ENCODE measurements at places on chromosomes 7 and 10.
A peak's percentile ranks its signal among the peaks of the same experiment; 100 is the strongest.

DNA sequence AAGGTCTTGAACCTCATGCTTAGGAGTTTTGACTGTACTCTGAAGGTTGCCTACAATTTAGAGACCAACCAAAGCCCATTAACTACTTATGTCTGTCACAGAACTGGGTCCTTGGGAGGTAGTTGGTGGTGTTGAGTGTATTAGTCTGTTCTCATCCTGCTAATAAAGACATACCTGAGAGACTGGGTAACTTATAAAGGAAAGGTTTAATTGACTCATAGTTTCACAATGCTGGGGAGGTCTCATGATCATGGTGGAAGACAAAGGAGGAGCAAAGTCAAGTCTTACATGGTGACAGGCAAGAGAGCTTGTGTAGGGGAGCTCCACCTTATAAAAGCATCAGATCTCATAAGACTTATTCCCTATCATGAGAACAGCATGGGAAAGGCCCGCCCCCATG, 319.6 kb upstream of the ZMIZ1 start:
- no peak for DNase-seq

DNA sequence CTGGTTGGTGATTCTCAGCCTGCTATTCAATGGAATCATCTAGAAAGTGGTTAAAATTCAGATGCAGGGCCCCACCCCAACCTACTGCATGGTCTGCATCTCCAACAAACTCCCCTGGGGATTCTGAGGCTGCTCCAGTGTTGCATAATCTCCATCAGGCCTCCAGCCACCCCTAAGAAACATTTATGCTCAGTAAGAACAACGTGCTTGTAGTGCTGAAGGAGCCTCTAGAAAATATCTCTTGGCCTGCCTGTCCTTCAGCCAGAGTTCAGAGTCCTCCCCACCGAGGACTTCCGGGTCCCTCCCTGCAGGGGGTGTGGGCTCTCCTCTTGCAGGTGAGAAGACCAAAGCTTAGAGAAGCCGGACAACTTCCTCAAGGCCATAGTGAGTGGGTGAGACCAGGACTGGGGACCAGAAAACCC, 159.8 kb downstream of the SH3PXD2A start:
- DNase-seq: peak; percentile 75

DNA sequence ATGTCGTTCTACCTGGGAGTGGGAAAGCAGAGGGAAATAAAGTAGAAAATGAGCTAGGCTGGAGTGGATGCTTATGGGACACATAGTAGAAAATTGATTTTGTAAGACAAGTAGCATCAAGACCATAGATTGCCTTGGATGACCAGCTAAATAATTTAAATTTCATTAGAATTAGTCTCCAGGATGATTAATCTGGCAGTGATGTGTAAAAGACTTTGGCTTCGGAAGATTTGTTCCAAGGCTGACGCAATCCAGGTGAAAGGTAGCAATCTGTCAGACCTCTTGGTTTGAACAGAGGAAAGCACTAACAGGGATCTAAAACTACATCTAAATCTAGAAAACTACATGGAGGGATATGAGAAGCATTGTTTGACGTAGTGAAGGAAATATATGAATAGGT, 236.5 kb downstream of the ARL4A start:
- no peak for DNase-seq

GRCh38 chr10:95509251-95509650, 51.9 kb downstream of the SORBS1 start:
- peak; percentile 28 for DNase-seq

DNA sequence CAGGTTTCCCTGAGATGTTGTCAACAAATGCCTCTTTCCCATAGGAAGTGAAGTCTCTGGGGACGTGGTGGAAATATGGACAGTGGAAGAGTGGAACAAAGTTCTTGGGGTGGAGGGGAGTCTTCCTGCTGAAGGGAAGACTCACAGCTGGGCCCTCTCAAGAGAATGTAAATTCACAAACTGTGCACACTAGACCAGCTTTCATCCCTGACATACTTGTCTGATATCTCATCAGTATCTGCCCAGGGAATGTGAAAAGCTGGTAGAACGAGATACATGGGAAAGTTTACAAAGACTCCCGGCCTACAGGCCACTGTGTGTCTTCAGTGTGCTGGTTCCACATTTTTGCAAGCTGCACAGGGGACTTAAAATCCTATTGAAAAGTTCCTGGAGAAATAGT, 16.7 kb upstream of the CCDC3 start:
- peak; percentile 58 for DNase-seq

DNA sequence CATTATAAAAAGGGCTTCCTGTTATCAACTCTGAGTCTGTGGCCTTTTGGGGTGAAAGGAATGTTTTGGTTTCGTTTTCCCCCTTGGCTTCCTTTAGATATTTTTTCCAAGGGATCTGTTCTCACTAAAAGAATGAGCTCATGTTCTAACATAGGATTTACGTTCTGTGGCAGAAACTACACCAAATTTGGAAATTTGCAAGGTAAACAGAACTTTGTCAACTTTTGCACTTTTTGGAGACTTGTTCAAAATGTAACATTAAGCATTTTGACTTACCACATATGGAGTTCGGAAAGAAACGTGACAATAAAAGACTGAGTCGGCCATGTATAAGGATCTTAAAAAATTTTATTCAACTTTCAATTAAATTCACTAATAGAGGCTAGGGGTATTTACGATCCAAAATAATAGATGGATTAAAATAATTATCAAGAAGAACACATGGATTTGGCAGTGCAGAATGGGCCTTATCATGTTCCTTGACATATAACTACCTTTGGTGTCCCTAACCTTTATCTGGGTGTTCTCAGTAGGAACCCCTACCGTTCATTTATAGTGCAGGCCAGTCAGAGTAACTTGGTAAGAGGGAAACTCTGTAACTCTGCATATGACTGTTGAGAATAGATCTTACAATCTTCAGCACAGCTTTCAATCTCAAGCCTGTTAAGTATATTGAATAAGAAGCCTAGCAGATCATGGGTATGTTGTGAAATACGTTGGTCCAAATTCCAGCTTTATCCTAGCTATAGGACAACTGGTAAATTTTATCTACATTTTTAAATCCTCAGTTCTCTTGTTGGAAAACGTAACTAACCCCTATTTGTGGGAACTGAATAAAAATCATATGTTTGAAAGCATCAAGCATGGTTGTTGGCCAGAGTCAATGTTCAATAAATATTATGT, 11.8 kb downstream of the CPED1 start:
- DNase-seq: peak; percentile 74

GRCh38 chr10:33715303-33715975, 381.0 kb upstream of the NRP1 start:
- DNase-seq: no peak

GRCh38 chr10:4409319-4409718, 416.7 kb upstream of the AKR1E2 start:
- DNase-seq: no peak

- DNase-seq: no peak
These were observed 351.4 kb upstream of the NPVF start for GRCh38 chr7:25579778-25580075.

- DNase-seq: no peak
These were observed 174.4 kb upstream of the KIAA1217 start for GRCh38 chr10:24034571-24034970.

DNA sequence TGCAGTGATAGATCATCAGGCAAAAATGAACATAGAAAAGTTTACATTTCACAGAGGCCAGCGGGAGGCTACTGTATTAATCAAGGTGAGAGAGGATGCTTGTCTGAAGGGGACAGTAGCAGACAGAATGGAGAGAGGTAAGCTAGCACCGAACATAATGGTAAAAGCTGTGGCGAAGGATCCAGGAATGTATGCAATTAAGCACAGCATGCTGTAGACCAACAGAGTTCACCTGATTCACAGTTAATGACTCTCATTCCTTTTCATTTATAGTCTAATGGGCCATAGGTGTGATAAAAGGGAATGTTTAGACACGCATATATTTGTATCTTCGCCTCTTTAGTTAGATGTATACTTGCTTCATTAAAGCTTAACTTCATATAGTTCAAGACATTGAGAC, 150.9 kb upstream of the MBL2 start:
- DNase-seq: no peak

DNA sequence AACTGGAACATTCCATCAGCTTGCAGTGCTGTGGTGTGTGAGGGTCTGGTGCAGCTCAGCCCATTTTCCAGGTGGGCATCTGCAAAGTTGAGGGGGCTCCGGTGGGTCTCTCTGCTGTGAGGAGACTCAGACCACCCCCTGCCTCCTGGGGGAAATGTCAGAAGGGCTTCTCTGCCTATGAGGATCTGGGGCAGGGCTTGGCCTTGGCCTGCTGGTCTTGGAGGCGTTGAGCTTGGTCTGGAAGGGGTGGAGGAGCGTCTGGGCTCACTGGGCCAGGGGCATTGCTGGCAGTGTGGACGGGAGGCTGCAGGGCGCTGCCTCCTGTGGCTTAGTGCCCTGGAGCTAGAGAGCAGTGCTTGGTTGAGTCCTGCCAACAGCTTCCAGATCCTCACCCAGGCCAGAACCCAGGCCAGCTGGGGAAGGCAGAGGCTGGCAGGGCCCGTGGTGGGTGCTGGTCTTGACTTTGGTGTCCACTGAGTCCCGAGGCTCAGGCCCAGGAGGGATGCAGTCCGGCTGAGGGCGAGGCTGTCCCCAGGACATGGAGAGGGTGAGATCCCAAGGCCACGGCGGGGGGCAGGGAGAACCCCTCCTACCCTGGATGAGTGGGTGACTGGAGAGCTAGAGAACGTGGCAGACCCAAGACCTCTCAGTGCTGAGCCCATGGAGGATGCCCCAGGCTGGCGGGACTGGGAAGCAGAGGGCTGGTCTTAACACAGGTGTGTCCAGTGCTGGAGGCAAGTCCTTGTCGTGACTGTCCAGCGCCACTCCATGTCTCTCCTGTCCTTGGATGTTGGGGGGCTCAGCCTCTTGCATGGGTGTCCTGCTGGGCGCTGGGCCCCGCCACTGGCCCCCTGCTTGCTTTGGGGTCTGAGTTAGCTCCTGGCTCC, 2.8 kb downstream of the SPRN start:
- DNase-seq: no peak

- peak; percentile 42 for DNase-seq
These were observed 3.0 kb downstream of the SMARCD3 start for GRCh38 chr7:151245360-151246101.

GRCh38 chr7:96996958-96997511, 8.3 kb upstream of the DLX6 start:
- DNase-seq: no peak

- DNase-seq: no peak
These were observed 23.9 kb downstream of the CUL1 start for GRCh38 chr7:148722340-148723165.

DNA sequence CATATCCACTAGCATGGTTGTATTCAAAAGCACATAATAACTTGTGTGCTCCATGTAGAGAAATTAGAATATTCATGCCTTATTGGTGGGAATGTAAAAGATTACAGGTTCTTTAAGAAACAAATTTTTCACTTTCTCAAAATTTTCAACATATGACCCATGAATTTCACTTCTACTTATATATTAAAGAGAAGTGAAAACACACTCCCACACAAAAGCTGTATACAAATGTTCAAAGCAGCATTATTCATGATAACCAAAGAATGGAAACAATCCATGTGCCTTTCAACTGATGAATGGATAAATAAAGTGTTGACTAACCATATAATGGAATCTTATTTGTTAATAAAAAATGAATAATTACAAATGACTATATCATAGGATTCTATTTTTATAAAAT, 694.5 kb upstream of the PCDH15 start:
- DNase-seq: no peak

GRCh38 chr7:111762211-111762610, 199.9 kb upstream of the IMMP2L start:
- no peak for DNase-seq

DNA sequence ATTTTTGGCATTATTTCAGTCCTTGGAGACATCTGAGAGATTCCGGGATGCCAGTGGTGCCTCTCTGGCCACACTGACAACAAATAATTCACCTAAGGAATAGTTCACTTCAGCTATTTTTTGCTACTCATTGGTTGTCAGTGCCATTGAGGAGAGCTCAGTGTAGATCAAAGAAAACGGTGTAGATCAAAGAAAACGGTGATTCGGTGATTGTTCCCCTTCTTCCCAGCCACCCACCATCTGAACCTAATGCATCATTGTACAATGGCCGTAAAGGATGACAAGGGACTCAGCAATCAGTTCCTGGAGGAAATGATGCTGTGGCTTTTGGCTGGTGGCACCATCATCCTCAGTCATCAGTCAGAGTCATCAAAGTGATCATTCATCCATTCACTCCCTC, 80.6 kb downstream of the PTPRZ1 start:
- no peak for DNase-seq

- peak; percentile 99 for DNase-seq
These were observed 532 bp upstream of the CCM2 start for GRCh38 chr7:44999245-45000092.

- DNase-seq: no peak
These were observed 4.4 kb upstream of the TBL2 start for GRCh38 chr7:73582664-73583202.

DNA sequence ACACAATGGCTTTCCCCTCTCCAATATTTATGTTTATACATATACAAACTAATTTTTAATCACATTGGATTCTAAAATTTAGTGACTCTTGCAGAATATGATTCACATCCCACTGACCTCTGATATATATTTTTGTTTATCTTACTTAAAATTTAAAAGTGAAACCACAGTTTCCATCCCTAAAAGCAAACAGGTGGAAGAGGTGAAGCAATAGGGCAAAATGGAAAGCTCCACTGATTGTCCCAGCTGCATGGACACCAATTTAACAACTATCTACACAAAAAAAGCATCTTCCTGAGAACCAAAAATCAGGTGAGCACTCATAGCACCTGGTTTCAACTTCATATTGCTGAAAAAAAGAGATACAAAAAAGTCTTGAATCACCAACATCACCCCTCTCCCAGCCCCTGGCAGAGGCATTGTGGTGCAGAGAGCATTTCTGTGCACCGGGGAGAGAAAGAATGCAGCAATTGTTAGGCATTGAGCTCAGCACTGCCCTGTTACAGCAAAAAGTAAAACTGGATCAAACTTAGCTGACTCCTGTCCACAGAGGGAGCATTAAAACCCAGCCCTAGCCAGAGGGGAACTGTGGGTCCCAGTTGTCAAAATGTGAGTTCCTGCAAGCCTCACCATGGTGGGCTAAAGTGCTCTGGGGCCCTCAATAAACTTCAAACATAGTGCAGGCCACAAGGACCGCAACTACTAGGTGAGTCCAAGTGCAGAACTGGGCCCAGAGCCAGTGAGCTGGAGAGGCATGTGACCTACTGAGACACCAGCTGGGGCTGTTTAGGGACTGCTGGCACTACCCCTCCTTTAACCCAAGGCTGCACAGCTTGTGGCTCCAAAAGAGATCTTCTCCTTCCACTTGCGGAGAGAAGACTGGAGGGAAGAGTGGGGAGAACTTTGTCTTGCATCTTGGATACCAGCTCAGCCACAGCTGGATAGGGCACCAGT, 92.1 kb downstream of the SIRT1 start:
- DNase-seq: no peak

Data from fibroblast of skin of scalp (primary cell).